ENCODE measurements at places on chromosomes 3 and 15. TPM values are rescaled to one million over a fixed set of nuclear protein-coding genes. Genes with fewer than 3 reads are reported as not detected.

- no peaks in the 10 kb centered on the region for H3K36me3 ChIP-seq
- no peak for DNase-seq
- H3K4me3 ChIP-seq: no peak overlapping the region
- no peaks in the 10 kb centered on the region for H3K4me1 ChIP-seq
- H3K27ac ChIP-seq: no peak overlapping the region
Measured at GRCh38 chr15:100169615-100170290, 172.0 kb downstream of the ADAMTS17 start.

- no peaks in the 10 kb centered on the region for H3K27me3 ChIP-seq
- H3K27ac ChIP-seq: no peak overlapping the region
- H3K36me3 ChIP-seq: peaks cover 10% of the 10 kb centered on the region
- no peaks in the 10 kb centered on the region for H3K4me1 ChIP-seq
Measured at GRCh38 chr3:170267793-170268192, 45.6 kb downstream of the PRKCI start.

LAMB2 gene
- 259 TPM for total RNA-seq

DNA sequence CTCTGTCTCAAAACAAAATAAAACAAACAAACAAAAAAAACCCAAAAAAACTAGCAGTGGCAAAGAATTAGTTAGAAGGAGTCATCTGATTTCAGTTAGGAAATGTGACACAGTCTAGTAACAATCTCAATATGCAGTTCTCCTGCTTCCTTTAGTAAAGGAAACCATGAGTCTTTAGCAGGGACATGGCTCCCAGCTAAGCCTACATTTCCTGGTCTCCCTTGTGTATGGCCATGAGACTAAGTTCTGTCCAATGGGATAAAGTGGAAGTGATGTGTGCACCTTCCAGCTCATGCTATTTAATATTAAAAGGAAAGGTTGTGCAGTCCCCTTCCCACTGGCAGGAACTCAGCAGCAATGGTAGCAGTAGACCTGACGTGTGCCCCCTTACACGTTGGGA, 74.6 kb downstream of the GREM1 start:
- DNase-seq: no peak
- no peak overlapping the region for H3K4me3 ChIP-seq
- no peaks in the 10 kb centered on the region for H3K36me3 ChIP-seq
- peaks cover 4% of the 10 kb centered on the region for H3K27me3 ChIP-seq
- H3K4me1 ChIP-seq: no peaks in the 10 kb centered on the region

- no peak for DNase-seq
- peaks cover 3% of the 10 kb centered on the region for H3K27me3 ChIP-seq
- peaks cover 5% of the 10 kb centered on the region for H3K36me3 ChIP-seq
- H3K4me1 ChIP-seq: no peaks in the 10 kb centered on the region
Measured at GRCh38 chr3:164522073-164522763, 556.1 kb downstream of the SI start.

DNA sequence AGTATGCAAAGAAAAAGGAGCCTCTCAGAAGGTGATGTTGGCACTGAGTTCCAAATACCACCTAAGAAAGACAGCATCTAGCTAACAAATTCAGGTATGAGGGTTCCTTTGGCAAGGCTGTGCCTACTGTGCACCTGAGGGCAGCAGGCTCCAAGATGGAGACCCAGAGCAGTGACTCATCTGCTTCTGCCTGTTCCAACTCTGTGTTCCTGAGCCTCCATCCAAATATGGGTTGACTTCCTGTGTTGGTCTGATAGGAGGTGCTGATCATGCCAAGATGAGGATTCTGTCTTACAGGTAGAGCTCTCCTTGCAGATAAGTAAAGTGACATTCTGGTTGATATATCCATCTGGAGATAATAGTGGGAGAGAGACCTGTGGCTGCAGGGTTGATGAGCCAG, 26.0 kb downstream of the SV2B start:
- no peak overlapping the region for H3K4me3 ChIP-seq
- H3K4me1 ChIP-seq: peaks cover 7% of the 10 kb centered on the region
- no peaks in the 10 kb centered on the region for H3K27me3 ChIP-seq
- H3K27ac ChIP-seq: no peak overlapping the region

DNA sequence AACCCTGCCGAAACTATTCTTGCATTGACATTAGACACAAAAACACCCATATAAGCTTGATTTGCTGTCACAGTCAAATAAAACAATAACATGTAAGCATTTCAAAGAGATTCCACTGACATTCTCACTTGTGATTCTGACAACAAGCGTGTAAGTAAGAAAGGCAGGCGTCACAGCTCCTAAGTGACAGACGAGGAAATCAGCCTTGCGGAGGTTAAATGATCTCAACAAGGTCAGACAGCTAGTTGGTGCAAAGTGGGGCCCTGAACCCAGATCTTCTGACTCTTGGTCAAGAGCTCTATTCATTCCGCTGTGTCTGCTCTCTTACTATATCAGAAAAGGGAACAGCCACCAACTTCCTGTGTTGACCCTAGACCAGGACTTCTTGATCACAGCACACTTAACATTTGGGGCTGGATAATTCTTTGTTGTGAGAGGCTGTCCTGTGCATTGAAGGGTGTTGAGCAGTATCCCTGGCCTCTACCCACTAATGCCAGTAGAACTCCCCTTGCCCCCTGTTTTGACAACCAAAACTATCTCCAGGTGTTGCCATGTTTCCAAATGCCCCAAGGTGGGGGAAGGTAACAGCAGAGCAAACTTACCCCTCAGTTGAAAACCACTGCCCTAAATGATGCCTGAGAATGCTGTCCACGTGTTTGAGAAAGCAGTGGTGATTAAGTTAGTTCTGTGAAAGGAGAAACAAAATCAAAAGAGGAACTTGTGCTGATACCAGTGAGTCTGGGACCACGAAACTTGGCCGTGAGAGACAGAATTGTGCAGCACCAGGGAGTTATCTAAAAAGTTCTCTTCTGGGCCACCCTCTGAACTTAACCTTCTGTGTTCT, 86.1 kb downstream of the LIPC start:
- no peak overlapping the region for H3K4me3 ChIP-seq
- peaks cover 11% of the 10 kb centered on the region for H3K27me3 ChIP-seq
- H3K4me1 ChIP-seq: peaks cover 55% of the 10 kb centered on the region

DNA sequence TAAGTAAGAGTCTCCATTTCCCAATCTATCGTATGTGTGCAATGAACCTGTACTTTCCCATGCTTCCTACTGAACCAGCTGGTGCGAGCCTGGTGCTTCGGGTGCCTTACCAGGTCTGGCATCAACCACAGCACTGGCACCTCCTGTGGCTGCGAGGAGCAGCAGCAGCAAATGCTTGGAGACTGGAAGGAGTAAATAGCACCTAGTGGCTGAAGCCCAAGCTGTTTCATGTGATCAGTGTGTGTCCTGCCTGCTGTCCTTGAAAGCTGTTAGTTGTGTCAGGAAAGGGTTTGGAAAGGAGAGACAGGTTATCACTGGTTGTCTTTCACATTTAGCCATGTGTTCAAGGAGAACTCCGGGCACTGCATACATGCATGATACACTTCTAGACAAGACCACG, 31.8 kb downstream of the PCOLCE2 start:
- no peaks in the 10 kb centered on the region for H3K36me3 ChIP-seq
- no peaks in the 10 kb centered on the region for H3K27me3 ChIP-seq
- no peaks in the 10 kb centered on the region for H3K4me1 ChIP-seq
- no peak overlapping the region for H3K4me3 ChIP-seq

GRCh38 chr3:158672215-158673176, at the start of gene LXN:
TSS of gene LXN (minus strand) at chr3:158672648. CDS start at chr3:158672478, 170 bp downstream.
- peak within 1 kb of the TSS; percentile 95 for H3K27ac ChIP-seq
- H3K4me3 ChIP-seq: peak within 1 kb of the TSS; percentile 92
- peaks cover 19% of the 10 kb centered on the region for H3K4me1 ChIP-seq
- peaks cover 3% of the 10 kb centered on the region for H3K27me3 ChIP-seq
- DNase-seq: peak; percentile 89

CLDN16 gene
- not detected for total RNA-seq

All from endothelial cell (in vitro differentiated cells).